ENCODE measurements at places on chromosomes 1 and 21.

DNA sequence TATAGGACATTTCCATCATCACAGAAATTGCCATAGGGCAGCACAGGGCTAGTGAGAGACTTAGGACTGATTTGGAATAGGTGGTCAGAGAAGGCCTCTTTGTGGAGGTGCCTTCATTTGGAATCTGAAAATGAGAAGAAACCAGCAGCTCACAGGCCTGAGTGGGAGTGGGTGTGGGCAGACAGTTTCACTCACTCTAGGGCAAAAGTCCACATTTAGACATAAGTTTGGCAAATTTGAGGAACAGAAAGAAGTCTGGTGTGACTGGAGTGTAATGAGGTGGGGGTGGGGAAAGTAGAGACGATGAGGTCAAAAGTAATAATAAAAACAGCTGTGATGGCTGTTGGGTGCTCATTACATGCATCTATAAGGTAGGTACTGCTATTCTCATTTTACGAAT lies 22.4 kb upstream of the BCAR3 start:
- no peak for DNase-seq

GRCh38 chr1:116833718-116834117 lies 76.0 kb upstream of the PTGFRN start:
- DNase-seq: no peak

- DNase-seq: no peak
Observed at GRCh38 chr1:14891991-14892390, 261.6 kb upstream of the TMEM51 start.

- no peak for DNase-seq
Observed at GRCh38 chr1:159239551-159240220, 35.0 kb downstream of the ACKR1 start.

DNA sequence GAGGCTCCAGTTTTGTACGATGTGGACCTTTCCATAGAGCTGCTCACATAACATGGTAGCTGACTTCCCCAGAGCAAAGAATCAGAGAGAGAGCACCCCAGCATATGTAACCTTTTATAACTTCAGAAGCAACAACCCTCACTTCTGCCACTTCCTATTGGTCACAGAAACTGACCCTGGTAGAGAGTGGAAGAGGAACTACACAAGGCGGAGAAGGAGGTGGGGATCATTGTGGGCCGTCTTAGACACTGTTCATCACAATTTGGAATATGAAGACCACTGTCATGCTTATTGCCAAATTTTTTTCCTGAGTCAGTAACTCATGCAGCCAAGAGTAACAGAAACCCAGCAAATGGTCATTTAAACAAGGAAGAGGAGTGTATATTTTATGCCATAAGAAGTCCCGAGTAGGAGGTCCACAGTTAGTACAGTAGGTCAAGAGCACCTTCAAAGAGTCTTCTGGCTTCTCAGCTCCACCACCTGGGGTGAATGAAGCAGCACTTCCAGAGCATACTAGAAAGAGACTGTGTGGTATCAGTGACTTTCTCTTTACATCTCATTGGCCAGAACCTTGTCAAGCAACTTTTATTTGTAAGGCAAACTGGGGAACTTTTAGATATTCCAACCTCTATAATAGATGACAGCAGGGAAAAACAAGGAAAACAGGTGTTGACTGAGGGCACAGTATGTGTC lies 71.8 kb downstream of the ODF2L start:
- DNase-seq: no peak

- peak; percentile 77 for DNase-seq
Observed at GRCh38 chr1:232805269-232806185, at the start of gene MAP10. TSS of gene MAP10 (plus strand) at chr1:232805416. CDS start at chr1:232805450, 34 bp downstream.

DNA sequence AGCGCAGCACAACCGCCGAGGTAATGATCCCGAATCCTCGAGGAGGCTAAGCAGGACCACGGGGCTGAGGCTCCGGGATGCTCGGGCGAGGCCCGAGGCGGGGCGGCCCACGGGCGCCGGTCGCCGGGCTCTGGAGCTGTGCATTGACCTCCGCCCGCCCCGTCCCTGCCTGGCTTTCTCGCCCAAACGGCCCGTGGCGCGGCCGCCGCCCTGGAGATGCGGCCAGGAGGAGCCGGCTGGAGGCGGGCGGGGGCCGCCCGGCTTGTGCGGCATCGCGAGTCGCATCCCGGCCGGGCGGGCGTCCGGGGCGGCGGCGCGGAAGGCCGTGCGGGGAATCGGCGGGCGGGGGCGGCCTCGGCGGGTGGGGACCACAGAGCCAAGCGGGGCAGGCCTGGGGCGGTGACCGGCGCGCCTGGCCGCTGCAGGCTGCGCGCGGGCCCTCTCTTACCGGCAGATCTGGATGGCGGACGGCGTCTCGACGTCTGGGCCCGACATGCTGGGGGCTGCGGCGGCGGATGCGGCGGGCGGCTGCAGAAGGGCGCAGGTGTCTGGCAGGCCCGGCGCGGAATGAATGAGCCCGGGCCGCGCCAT lies 663 bp downstream of the ACOT7 start:
- DNase-seq: peak; percentile 16

- peak; percentile 29 for DNase-seq
Observed at GRCh38 chr1:230104395-230105244, 37.6 kb downstream of the GALNT2 start.

DNA sequence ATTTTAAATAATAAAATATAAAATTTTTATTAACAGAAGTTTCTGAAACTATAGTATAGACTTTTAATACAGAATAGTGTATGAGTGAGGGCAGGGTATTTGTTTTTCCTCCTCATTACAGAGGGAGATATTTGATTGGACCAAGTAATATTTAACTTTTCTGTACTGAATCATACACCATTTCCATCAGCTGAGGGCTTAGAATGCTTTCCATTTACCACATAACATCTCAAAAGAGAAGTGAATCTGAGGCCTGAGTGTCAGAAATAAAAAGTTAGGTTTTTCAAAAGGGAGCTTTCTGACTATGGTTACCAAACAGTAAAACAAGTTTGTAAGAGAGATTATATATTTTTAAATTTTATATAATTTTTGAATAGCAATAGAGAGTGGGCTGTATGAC lies 29.5 kb downstream of the TLCD4 start:
- DNase-seq: no peak

DNA sequence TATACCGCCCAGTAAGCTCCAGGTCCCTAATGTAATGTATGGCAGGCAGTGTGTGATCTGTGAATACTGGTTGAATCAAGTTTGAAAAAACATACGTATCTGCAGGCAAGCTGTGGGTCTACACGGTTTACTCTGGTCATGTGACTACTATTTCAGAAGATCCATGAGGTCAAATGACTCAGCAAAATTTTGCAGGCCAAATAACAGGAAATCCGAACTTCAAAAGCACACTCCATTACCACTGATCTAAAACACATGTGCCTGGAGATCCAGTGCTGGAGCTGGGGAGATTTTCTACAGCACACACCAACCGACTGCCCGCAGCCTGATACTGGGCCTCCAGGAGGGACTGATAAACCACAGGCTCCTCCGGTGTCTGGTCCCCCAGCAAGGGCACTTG lies 64.5 kb upstream of the SLC44A3 start:
- no peak for DNase-seq

- DNase-seq: no peak
Observed at GRCh38 chr1:98086796-98087441, 166.1 kb upstream of the DPYD start.

DNA sequence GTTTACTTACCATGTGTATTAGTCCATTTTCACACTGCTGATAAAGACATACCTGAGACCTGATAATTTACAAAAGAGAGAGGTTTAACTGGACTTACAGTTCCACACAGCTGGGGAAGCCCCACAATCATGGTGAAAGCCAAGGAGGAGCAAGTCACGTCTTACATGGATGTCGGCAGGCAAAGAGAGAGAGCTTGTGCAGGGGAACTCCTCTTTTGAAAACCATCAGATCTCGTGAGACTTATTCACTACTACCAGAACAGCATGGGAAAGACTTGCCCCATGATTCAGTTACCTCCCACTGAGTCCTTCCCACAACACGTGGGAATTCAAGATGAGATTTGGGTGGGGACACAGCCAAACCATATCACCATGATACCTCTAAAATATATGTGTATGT lies 39.3 kb upstream of the ERRFI1 start:
- DNase-seq: no peak

DNA sequence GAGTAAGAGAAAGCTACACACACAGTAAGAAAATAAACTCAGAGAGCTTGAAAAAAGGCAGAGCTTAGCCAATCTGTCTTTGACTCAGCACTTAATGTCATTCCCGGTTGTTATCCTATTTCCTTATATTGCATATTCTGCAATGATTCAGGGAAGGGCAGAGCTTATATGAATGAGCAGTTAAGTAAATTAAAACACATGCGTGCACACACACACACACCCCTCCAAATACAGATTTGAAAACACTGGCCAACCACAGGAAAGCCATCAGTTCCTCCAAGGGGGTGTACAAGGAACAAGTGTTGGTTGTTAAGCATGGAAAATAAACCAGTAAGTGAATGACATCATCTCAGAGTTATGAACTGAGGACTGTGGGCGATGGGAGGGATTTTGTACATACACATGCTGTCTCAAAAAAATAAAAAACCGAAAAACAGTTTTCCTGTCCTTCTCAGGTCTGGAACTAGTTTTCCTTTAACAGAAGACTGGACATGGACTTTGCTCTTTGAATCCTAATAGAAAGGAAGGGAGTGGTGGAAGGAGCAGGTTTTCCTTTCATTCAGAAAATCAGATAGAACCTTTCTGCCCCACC lies 1.0 kb downstream of the IQGAP3 start:
- no peak for DNase-seq

- no peak for DNase-seq
Observed at GRCh38 chr1:116991171-116991845, 10.3 kb upstream of the CD101 start.

- no peak for DNase-seq
Observed at GRCh38 chr1:239268007-239268406, 118.4 kb upstream of the CHRM3 start.

DNA sequence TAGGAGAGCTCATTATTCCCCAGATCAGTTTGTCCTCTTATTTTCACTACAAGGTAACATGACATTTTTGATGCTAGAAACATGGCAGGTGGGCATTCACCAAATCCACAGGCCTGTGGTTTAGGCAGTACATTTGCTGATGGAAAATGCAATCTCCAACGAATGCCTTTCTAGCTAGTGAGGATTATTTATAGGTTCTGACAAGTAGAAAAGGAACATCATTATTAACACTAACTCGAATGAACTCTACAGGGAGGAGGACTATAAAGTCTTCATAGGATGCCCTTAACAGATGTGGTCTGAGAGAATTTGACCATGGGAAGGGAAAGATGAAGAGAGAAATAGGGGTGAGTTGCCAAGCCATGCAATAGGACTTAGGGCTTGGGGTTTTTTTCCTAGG lies 71.5 kb upstream of the BCL10 start:
- DNase-seq: no peak

GRCh38 chr1:69985901-69986439 lies 219.4 kb downstream of the LRRC40 start:
- DNase-seq: no peak

DNA sequence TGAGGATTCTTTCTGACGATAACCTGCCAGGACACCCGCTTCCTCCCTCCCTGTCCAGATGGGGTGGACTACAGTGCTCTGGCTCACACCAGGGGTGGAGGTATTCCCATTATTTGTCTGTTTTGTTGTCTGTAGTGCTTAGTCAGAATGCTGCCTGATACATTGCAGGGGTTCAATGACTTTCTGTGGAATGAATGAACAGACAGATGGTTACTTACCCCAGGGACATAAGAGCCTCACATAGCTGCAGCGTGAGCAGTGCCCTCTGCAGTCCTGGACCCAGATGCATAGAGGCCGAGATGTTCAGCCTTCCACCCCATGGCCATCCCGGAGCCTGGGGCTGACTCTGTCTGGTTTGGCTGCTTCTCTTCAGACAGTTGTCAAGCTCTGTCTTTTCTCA lies 13.0 kb upstream of the F3 start:
- no peak for DNase-seq

- DNase-seq: no peak
Observed at GRCh38 chr1:1081311-1082238, 7.5 kb upstream of the RNF223 start.

- DNase-seq: no peak
Observed at GRCh38 chr1:220370041-220370700, 97.9 kb upstream of the RAB3GAP2 start.

DNA sequence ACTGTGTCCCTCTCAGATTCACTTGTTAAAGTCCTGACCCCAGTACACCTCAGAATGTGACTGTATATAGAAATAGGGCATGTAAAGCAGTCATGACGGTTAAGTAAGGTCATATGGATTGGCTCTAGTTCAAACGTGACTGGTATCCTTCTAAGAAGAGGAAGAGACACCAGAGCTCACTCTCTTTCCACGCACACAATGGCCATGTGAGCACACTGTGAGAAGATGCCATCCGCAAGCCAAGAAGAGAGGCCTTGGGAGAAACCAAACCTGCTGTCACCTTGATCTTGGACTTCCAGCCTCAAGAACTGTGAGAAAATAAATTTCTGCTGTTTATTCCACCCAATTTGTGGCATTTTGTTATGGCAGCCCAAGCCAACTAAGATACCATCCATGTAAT lies 56.8 kb upstream of the IRF2BP2 start:
- no peak for DNase-seq

DNA sequence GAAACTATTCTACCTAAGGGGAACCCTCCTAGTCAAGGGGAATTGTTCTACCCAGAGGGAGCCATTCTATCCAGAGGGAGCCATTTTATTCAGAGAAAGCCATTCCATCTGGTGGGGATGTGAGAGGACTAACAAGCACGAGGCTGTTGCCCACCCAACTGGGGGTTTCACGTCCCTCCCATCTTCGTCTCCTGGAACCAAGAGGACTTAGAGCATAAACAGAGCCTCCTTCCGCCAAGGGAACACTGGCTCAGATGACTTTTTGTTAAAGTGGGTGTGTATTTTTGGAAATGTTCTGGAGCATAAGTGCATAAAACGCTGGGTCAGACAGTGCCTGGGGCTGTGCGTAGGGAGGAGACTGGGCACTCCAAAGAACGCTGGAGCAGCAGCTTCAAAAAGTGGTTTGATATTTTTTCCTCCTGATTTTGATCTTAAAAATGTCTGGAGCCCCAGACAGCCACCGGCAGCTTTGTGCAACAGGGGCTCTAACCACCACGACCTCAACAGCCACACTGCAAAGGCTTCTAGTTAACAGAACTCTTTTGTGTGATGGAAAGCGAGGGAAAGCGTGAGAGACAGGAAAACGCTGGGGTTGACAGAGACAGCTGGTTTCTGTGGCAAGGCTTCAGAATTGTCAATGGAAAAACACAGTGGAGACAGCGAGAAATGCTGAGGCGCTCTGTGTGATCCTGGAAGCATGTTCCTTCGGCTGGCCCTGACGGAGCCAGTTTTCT lies 363.6 kb upstream of the CAMK1G start:
- no peak for DNase-seq

DNA sequence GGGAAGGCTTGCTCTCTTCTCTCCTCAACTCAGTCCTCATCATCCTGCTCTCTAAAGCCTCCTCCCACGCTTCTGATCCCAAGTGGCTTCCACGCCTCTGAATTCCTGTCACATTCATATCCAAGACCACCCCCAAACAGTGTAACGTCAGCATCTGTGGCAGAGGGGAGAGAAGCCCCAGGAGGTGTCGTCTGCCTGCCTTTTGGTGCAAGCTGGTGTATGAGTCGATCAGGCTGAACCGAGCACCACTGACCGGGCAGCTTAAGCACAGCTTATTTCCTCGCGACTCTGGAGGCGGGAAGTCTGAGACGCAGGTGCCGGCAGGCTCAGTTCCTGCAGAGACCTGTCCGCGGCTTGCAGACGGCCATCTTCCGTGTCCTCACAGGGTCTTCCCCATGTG lies 123.8 kb upstream of the RAB4A start:
- DNase-seq: no peak

GRCh38 chr1:100516857-100517256 lies 21.1 kb upstream of the GPR88 start:
- no peak for DNase-seq
